ENCODE measurements at places on chromosomes 7 and 10.

- DNase-seq, result no peak
Measured at GRCh38 chr10:93548376-93549071, 17.9 kb upstream of the FFAR4 start.

DNA sequence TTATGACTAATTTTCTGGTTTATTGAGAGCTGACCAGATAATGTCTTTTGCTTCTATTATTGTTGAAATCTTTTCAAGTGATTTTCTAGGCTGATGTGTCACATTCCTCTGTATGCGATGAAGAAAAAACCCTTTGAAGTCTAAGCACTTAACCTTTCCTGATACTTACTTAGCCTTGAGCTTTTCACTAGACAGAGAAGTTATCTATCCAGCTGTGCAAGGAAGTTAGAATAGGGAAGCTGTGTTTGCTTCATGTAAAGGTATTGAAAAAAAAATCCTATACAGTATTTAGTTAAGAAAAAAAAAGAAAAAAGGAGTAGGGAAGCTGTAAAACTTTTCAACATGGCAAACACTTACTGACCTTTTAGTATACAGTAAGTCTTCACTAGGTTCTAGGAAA, 117.6 kb upstream of the DNAJB12 start:
- peak; percentile 14 for DNase-seq

DNA sequence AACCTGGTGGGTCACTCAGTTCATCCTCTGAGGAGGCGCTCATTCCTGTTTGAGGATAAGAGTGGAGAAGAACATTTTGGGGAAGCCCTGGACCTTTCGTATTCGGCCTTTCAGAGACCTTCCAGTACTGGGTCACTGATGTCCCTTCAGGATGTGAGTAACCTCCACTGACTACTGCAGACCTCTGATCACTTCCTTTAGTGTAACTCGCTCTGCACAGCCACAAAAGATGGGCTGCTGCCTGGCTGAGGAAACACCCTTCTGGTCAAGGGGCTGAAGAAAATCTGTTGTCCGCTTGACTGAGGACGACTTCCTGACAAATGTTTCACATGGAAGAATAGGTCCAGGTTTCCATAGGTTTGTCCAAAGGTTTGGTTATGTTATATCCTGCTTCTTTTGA, 15.9 kb upstream of the TBXAS1 start:
- no peak for DNase-seq

DNA sequence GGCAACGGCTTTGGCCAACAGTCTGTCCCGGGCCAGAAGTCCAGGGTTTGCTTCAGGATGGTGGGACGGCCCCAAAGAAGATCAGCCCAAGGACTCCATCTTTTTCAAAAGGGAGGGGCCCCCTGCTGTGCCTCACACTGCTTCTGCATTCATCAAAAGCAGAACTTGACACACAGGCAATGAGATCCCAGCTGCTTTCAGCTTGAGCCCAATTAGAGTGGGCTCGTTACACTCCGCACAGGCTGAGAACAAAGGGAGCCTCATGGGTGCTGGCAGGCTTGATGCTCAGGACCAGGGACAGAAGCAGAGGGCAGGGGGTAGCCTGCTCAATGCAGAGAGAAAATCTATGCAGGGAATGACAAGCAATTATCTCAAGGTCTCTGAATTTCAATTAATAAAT, 45.5 kb downstream of the VOPP1 start:
- DNase-seq, result no peak

GRCh38 chr10:43944381-43945093, 295.9 kb upstream of the ZNF32 start:
- no peak for DNase-seq

- peak; percentile 81 for DNase-seq
Measured at GRCh38 chr7:66301737-66302136, 96.6 kb downstream of the TPST1 start.

GRCh38 chr7:74275401-74275881, 13.8 kb upstream of the CLIP2 start:
- DNase-seq, result no peak

- no peak for DNase-seq
Measured at GRCh38 chr7:70679661-70680060, 452.3 kb upstream of the GALNT17 start.

DNA sequence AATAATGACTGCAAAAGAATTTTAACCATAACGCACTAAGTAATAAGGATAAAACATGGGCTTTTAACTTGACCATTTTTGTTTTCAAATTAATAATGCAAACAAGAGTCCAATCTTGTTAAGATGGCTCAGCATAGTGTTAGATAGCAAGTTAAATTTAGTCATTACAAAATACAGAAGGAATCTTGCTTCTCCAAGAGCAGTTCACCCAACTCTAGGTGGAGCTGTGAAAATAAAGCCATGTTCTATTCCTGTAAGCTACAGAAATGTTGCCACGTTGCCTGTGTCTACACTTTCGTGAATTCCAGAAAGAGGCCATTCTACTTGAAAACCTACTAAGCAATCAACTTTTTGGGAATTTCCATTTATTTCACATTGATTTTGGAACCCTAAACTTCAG, 191.9 kb downstream of the SFMBT2 start:
- no peak for DNase-seq

DNA sequence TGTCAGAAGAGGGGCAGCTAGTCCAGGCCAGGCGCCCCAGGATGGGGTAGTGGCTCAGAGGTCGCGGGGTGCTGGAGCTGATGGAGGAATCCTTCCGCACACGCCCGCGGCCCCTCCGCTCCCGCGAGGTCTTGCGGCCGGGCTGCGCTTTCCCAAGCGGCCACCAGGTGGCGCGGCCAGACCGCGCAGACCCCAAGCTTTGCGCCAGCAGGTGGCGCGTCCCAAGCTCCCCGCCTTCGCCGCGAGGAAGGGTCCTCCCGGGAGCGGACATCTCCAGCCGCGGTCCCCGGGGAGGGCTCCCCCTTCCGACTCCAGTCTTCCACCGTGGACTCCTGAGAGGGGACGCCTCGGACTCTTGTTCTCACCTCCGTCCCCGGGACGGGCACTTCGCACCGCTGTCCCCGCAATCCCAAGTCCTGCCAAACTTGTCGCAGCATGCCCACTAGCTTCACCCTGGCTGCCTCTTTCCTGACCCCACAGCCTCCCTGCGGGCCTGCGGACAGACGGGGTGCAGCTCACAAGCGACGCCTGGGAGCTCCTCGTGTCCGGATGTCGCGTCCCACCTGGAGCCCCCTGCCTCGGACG, 19.4 kb downstream of the KCNK18 start:
- DNase-seq, result peak; percentile 44

- DNase-seq, result no peak
Measured at GRCh38 chr7:50613473-50613872, 48.3 kb upstream of the DDC start.

- DNase-seq, result no peak
Measured at GRCh38 chr7:22765609-22766008, 38.6 kb downstream of the IL6 start.

GRCh38 chr10:122243550-122243949, 27.5 kb upstream of the BTBD16 start:
- no peak for DNase-seq

DNA sequence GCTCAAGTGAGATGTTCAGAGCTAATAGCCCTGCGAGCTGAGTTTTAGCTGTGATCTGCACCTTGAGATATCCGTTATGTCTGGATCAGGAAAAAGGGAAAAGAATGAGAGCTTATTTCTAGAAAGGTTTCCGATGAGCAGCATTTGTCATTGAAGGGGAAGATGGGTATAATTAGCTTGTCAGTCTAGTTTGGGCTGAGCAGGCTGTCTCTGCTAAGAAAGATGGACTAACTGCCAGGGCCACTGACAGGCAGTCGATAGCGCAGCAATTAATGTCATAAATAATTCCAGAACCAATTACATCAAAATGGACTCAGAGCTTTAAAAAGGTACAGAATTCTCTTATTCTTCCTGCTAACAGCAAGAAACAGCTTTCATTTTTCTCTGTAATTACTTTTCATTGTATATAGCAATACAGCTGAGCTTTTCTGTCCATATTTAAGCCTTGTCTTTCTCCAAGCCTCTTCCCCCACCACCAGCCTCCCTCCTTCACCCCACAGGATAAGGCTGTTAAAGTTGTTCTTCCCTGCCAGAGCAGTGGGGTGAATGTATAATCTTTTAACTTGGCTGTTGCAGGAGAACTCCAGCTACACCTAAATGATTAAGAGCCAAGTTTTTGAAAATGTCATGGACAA, 1006.5 kb downstream of the KCNMA1 start:
- DNase-seq, result no peak

- DNase-seq, result no peak
Measured at GRCh38 chr10:133134411-133135115, 25.5 kb upstream of the KNDC1 start.

GRCh38 chr10:114301951-114302710, 63.1 kb downstream of the VWA2 start:
- no peak for DNase-seq

DNA sequence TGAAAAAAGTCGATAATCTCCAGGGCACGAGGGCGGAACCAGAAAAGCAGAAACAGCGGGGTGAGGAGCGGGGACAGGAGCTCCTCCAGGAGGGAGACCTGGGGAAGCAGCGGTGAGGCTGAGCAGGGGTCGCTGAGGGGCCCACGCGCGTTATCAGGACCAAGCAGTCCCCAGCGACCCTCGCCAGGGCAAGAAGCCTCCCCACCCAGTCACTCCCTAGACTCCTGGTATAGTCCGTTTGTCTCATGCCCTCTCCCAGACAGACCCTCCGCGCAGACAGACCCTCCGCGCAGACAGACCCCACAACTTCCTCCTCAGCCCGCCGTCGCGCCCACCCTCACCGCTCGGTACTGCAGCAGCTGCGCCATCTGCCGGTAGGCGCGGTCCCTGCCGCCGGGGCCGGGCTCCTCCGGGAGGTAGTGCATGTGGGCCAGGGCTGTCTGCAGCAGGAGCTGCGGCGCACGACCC, 6.3 kb downstream of the ATG9B start:
- peak; percentile 50 for DNase-seq

- no peak for DNase-seq
Measured at GRCh38 chr10:58335306-58336005, 650 bp downstream of the UBE2D1 start.

DNA sequence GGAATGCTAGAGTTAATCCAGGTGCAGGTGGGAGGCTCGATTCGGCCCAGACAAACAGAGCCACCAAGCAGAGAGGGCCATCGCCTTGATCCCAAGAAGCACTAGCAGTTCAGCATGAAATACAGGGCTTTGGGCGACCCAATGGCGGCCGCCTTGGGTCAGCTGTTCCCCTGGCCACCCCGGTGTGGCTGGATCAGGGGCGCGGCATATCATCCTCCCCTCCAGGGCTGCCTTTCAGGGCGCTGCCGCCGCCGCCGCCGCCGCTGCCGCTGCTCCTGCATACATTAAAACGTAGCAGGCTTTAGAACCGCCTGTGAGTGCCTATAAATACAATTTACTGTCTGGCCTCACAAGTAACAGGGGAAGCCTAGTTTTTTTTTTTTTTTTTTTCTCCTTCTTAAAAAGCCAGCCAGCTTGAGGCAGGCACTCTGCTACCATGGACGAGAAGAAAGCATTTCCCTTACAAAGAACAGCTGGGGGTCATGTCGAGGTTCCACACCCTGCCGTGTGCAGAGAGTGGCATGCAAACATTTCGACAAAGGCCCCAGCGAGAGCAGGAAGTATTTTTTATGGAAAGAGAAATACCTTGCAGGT, 57.7 kb upstream of the EFCAB10 start:
- no peak for DNase-seq

GRCh38 chr7:34928052-34928451, 109.2 kb downstream of the DPY19L1 start:
- DNase-seq, result no peak

DNA sequence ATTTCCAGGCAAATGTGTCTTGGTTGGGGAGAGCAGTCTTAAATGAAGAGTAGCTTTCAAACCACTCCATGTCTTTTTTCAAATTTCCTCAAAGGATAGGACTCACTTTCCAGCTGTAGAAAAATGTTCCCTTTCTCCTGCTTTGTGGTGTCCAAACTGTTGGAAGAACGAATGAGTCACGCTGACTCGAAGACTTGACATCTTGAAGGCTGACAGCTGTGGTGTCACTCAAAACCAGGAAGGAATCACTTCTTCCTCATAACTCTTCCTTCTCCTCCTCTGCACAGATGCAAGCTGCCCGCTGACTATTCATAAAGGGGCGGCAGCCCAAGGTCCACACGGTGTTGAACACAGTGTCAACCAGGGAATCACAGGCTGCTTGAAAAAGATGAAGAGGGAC, 19.2 kb downstream of the PLA2G12B start:
- no peak for DNase-seq

- DNase-seq, result no peak
Measured at GRCh38 chr10:101000915-101001658, 1.5 kb downstream of the LZTS2 start.

DNA sequence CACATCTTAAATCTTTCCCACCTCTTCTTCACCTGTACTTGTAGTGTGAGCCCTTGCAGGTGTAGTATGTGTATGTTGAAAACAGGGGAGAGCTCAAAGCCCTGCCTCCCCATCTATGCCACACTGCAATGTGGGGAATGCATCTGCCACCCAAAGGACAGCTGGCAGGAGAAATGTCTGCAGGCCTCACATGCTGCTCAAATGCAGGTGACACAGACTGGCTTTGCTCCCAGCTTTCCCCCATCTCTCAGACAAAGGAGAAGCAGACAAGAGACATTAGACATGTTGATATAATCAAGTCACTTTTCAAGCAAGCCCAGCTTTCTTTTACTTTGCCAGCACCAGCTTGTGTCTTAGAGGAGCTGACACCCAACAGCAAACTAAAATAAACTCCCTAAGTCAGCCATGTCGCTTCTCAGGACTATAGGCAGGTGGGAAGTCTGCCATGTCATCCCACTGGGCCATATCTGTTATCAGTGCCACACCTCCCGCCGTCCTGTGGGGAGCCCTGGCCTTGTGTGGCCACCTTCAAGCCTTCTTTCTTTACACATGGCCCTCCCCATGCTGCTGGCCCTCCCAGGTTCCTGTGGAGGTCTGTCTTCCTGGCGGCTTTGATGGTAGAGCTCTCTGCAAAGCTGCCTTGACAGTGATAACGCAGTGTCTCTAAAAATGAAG, 102.1 kb downstream of the CXCL12 start:
- DNase-seq, result no peak

GRCh38 chr7:107592361-107593024, 12.4 kb downstream of the BCAP29 start:
- no peak for DNase-seq

DNA sequence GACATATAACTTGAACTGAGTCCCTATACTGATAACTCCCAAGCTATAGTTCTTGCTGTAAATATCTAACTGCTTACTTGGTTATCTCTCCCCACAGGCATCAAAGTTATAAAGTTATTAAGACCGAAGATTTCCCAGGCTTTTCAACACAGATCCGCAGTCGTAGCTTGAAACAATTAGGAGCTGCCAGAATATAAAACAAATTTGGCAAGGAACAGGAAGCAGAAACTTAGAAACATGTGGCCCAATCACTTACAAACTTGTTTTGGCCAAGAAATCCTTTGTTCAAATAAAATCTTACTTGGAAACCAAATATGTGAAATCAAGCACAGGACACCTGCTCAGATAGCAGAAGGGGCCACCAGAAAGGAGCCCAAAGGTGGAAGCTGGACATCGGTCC, 9.0 kb downstream of the SLC16A12 start:
- DNase-seq, result no peak

GRCh38 chr10:19826712-19827111, 10.5 kb downstream of the PLXDC2 start:
- peak; percentile 75 for DNase-seq

GRCh38 chr10:80149123-80149522, 16.6 kb downstream of the PLAC9 start:
- no peak for DNase-seq

Measured in AML-193 (cell line).